HFFc6 (cell line): ENCODE measurements at places on chromosomes 4 and X. TPM values are rescaled to one million over a fixed set of nuclear protein-coding genes. Genes with fewer than 3 reads are reported as not detected.

SMPX gene
- not detected in 3 replicates for total RNA-seq

GAGE12J gene
- total RNA-seq, result not detected in 3 replicates

GRCh38 chr4:145984563-145984962, 45.9 kb upstream of the ZNF827 start:
- no peak overlapping the region for H3K4me3 ChIP-seq
- no peak overlapping the region for H3K27ac ChIP-seq
- DNase-seq, result no peak
- H3K36me3 ChIP-seq, result no peaks in the 10 kb centered on the region

- no peaks in the 10 kb centered on the region for H3K36me3 ChIP-seq
- H3K4me3 ChIP-seq, result no peak overlapping the region
- H3K4me1 ChIP-seq, result no peaks in the 10 kb centered on the region
- H3K27me3 ChIP-seq, result no peaks in the 10 kb centered on the region
- no peak overlapping the region for H3K27ac ChIP-seq
Measured at GRCh38 chrX:124910611-124911010, 409.1 kb upstream of the TEX13C start.

GRCh38 chr4:38322714-38323113, 341.3 kb upstream of the KLF3 start:
- H3K27ac ChIP-seq, result no peak overlapping the region
- H3K36me3 ChIP-seq, result 0 out of 2 replicates have a peak, but pooled peaks cover 6% of the 10 kb centered on the region
- peaks cover 31% of the 10 kb centered on the region for H3K4me1 ChIP-seq

GRCh38 chr4:67632492-67632891, 68.5 kb downstream of the UBA6 start:
- peaks cover 16% of the 10 kb centered on the region for H3K36me3 ChIP-seq
- H3K4me3 ChIP-seq, result no peak overlapping the region
- H3K4me1 ChIP-seq, result no peaks in the 10 kb centered on the region
